ENCODE measurements at places on chromosomes 5 and 9.

- no peak for DNase-seq
These were observed 14.3 kb downstream of the CDC14B start for GRCh38 chr9:96605328-96605727.

DNA sequence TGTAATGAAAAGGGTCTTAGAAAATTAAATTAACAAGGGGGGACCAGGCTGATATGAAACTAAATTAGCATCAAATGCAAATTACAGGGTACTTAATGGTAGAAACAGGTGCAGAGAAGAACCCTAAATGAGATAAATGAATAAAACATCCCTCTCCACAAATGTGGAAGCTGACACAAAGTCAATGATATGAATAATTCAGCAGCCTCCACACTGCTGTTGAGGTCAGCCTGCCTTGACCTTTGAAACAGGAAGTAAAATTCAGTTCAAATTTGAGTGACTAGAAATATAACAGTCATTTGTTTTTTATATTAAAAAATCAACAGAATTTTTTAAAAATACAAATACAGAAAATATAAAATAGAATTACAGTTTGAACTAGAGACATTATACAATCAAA is 40.0 kb downstream of the EBF1 start:
- no peak for DNase-seq

- DNase-seq: no peak
These were observed 176.6 kb downstream of the CACNA1B start for GRCh38 chr9:138053996-138054752.

DNA sequence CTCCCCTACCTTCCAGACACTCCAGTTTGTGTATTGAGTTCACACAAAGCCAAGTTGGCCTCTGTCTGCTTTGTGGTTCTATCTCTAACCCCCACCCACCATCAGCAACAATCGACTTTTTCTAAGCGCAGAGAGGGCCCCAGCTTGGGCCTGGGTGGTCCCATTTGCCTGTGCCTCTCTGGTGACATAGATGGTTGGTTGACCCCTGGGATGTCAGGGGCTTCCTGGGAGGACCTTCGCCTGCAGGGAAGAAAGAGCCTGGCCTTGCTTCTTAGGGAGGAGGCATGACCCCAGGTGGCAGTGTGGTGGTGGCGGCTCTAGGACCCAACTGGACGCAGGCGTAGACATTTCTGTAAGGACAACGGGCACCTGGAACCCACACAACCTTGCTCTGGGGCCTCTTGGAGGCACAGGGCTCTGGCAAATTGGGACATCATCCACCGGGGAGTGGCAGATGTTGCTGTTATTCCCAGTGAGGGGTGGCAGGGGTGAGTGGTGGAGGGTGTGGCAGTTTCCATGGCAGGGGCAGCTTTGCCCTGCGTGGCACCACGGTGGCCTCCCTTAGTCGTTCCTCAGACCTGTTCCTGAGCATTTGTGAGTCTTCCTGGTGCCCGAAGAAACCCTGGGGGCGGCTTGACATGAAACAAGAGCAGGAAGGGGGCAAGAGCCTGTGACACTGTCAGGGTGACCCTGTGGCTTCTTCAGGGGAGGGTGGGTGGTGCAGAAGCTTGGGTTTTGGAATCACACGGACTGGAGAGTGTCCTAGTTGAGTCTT is 171.0 kb upstream of the IER5L start:
- DNase-seq: no peak

GRCh38 chr5:123455640-123456039 is 32.4 kb upstream of the CEP120 start:
- DNase-seq: no peak

GRCh38 chr5:67283988-67284487 is 87.4 kb upstream of the CD180 start:
- no peak for DNase-seq

DNA sequence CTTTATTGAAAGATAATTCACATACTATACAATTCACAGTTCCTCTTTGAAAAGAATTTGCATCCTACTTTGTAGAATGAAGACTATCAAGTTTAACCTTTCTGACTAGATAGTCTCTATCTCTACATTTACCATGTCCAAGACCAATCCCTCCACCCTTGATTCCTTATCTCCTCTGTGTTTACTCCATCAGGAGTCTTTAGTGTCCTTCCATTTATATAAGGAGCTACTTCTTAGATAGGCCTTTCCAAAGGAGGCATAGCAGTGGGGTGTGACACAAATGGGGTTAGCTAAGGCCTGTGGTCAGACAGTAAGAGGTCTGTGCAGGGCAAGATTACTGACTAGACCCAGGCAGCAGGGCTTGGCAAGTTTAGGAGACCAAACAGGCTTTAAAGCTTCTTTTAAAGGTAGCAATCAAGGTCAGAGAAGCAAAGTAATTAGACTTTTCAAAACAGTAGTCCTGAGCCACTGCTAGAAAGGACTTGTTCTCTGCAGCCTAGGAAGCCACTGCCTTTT is 11.1 kb upstream of the DMXL1 start:
- no peak for DNase-seq

GRCh38 chr9:69186841-69187611 is 12.9 kb downstream of the TJP2 start:
- no peak for DNase-seq

DNA sequence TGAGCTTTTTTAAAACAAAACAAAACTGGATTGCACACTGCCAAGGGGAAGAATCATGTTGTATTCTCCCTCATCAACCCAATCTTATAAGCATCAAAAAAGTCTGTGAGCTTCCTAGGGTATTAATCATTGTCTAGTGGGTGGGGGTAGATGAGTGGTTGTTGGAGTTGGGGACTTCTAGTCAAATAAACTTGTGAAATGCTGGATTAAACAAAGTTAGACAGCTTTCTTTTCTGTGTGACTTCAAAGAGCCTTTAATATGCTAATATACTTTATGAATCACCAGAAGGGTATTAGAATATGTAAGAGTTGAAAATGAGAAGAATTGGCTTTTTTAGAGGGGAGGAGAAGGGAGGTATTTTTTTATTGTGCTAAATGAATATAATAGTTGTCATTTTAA is 87.7 kb downstream of the GALNT10 start:
- no peak for DNase-seq

GRCh38 chr9:133787754-133788025 is 49.5 kb upstream of the SARDH start:
- no peak for DNase-seq

- DNase-seq: no peak
These were observed 37.6 kb downstream of the PTGER4 start for GRCh38 chr5:40717281-40717680.

GRCh38 chr9:78973907-78974306 is 597.9 kb upstream of the TLE4 start:
- no peak for DNase-seq

GRCh38 chr5:150511578-150512367 is 3.8 kb downstream of the NDST1 start:
- DNase-seq: no peak

- DNase-seq: no peak
These were observed 70.0 kb downstream of the MTREX start for GRCh38 chr5:55377810-55378209.

GRCh38 chr9:127711226-127711701 is 4.2 kb downstream of the PTRH1 start:
- DNase-seq: no peak

- DNase-seq: no peak
These were observed 116.9 kb upstream of the TLR4 start for GRCh38 chr9:117587263-117587662.

GRCh38 chr9:110148384-110148783 is 59.6 kb downstream of the C9orf152 start:
- DNase-seq: no peak

GRCh38 chr5:36854402-36855140 is 22.0 kb upstream of the NIPBL start:
- no peak for DNase-seq

DNA sequence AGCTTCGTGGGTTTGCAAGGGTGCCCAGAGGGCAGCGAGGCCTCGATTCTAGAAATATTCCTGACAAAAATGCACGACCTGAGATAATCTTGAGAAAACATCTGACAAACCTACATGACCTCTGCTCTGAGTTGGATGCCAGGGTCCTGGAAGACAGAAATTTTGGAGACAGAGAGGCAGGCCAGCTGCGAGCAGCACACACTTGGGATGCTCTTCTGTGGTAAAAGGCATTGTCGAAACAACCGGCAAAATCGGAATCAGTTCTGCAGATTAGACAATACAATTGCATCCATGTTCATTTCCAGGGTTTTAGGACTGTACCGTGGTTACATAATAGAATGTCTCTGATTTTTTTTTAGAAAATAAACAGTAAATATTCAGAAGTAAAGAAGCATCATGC is 74.2 kb downstream of the GADD45G start:
- no peak for DNase-seq

- DNase-seq: no peak
These were observed 17.3 kb upstream of the TGFBI start for GRCh38 chr5:136011414-136012001.

- DNase-seq: no peak
These were observed 480.3 kb upstream of the SEMA6A start for GRCh38 chr5:117054911-117055310.

- DNase-seq: no peak
These were observed 81.7 kb downstream of the HMHB1 start for GRCh38 chr5:143893638-143894037.

DNA sequence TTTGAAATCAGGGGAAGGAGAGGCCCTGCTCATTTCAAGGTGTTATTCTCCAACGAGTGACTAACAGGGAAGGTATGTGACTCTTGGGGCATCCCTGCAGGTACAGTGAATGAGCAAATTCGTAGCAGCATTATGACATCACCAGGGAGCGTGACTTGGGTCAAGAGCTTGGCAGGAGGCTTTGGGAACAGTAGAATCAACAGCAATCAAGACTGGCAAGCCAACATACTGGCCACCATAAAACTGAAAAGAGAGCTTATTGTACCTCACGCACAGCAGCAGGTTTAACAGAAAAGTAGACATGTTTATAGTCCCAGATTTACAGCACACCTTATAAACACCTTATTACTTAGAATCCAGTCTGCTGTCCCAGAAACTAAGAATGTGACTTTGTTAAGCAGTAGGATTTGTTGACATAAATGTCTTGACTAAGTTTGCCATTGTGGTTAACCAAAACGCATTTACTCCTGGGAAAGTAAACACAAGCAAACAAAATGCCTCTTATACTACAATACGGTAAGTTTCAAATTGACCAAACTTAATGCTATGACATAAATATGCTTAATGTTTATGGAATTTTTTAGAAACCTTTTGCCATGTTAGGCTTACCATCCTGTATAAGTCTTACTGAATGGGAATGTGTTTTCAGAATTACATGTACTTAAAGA is 297.8 kb downstream of the NPR3 start:
- DNase-seq: no peak

GRCh38 chr9:132756214-132756845 is 86.1 kb downstream of the GTF3C4 start:
- no peak for DNase-seq

DNA sequence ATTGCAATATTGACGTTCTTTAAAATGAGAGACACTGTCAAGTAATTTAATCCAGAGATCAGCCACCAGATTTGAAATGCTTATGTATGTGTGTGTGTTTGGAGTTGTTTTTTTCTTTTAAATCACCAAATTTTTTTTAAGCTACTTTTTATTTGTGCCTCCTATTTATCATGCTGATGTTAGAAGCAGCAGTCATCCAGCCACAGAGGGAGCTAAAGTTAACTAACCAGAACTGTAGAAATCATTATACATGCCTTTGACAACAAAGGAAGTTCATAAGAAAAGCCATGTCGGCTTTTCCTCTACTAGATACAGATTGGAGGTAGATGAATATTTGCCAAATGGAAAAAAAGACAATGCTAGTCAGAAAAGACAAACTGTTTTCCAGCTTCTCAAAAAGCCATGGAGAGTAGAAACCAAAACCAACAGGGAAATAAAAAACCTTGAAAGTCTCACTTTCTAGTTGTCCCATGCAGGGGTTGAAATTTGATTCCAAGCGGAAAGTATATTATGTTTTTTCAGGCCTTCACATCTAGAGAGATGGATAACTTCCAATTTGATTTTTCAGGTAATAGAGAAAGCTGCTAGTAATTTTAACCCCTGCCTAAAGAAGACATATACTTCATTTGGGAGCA is 4.5 kb downstream of the PURA start:
- no peak for DNase-seq

GRCh38 chr9:7965063-7965462 is 165.5 kb upstream of the DMAC1 start:
- DNase-seq: no peak

- DNase-seq: no peak
These were observed 96.6 kb downstream of the ADRB2 start for GRCh38 chr5:148923023-148923422.

DNA sequence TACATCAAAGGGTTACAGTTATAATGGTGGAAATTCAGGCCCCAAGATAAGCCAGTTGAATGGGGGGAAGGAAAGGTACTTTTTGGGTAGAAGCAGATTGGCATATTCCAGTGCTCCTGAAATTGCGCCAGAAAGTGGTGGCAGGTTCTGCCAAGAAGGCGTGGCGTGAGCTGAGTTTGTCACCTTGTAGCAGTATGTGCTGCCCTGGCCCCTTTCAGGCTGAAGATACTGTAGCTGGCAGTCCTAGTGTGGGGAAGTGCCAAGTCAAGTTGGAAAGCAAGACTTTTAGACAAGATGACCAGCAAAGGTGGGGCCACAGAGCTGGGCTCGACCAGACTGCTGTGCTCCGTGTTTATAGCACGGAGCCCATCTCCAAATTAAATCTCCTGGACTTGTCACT is 133.6 kb upstream of the GLRA1 start:
- DNase-seq: no peak

- no peak for DNase-seq
These were observed 175.8 kb upstream of the KLF9 start for GRCh38 chr9:70590315-70590677.

GRCh38 chr9:17578577-17578910 is 322 bp upstream of the SH3GL2 start:
- DNase-seq: no peak

DNA sequence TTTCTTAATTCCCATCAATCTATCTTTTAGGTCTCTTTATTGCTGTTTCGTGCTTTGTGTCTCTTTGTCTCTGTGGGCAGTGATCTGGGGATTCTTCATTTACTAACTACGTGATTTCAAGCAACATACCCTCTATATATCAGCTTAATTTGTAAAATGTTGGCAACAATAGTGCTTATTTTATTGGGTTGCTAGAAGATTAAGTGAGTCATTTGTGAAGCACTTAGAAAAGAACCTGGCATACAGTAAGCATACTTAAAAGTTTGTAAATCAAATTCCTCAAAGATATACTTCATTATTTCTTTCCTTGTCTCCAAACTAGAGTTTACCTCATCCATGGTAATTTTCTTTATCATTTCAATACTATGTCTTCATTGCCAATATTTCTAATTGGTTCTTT is 669.7 kb downstream of the MAT2B start:
- no peak for DNase-seq

DNA sequence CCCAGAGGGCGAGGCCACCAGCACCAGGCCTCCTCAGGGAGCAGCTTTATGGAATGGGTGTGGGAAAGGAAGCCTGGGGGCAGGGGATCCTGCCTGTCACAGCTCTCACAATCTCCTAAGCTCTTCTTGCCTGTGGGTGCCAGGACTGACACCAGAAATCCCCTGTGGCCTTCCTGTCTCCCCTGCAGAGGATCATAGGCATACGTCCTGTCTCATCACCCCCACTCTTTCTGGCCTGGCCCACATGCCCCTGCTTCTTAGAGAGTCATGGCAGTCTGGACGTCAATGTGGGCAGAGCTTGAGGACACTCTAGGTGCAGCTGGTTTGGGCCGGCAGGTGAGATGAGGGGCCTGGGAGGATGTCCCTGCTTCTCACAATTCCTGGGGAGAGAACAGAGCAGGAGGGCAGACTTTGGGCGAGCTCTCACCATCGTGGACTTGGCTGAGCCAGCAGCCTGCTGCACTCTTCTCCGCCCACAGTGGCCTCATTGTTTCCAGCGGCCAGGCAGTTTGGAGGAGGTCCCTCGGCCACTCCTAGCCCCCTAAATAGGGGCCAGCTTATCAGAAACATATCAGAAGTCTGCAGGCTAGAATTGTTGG is 67.3 kb upstream of the ZFR start:
- no peak for DNase-seq

All from hippocampal formation (tissue), 2 donors.